Activated CD8-positive, alpha-beta T cell treated with anti-CD3 and anti-CD28 coated beads, Interleukin-2, amount 10 ng/mL, durations not matched to agents 7 days and 5 days (primary cell): ENCODE measurements at places on chromosomes 13 and 19.
A peak's percentile ranks its signal among the peaks of the same experiment; 100 is the strongest.

DNA sequence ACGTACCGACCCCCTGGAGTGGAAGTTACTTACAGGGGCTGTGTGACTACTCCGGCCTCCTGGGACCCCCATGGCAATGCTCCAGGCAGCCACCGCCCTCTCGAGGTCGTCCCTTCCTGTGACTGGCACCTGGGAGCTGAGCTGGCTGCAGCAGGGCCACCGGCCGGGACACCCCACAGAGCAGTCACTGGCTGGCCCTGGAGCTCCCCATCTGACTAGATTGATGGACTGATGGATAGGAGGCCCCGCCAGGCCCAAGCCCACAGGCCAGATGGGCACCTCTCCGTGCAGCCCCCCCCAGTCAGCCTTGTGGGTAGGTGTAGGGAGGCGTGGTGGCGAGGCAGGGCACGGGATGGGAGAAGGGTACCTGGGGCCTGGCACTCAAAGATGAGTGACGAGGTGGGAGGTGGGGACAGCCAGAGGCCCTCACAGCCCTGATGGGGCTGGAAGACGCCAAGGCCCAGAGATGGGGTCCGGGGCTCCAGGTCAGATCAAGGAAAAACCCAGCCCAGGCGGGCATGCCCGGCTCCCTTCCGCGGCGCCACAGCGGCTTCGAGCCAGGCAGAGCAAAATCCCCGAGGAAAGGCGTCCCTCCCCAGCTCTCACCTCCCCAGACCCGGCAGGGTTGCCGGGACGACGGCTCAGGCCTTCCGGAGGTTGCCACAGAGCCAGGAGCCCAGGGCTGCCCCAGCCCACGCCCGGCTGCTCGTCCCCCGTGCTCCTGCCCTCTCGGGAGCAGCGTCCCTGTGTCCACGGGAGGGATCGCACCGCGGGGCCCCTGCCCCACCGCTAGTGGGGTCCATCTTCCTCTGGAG lies 8.4 kb downstream of the SLC39A3 start:
- peaks cover 9% of the 10 kb centered on the region for H3K4me1 ChIP-seq
- H3K27ac ChIP-seq: no peak overlapping the region
- peaks cover 3% of the 10 kb centered on the region for H3K27me3 ChIP-seq
- DNase-seq: no peak
- H3K36me3 ChIP-seq: peaks cover 19% of the 10 kb centered on the region

- peaks cover 2% of the 10 kb centered on the region for H3K27me3 ChIP-seq
- peaks cover 45% of the 10 kb centered on the region for H3K4me1 ChIP-seq
- peaks cover 19% of the 10 kb centered on the region for H3K36me3 ChIP-seq
- peak overlapping the region; percentile 7 for H3K4me3 ChIP-seq
- DNase-seq: no peak
Observed at GRCh38 chr13:73622381-73622780, 511.8 kb downstream of the KLF12 start.

DNA sequence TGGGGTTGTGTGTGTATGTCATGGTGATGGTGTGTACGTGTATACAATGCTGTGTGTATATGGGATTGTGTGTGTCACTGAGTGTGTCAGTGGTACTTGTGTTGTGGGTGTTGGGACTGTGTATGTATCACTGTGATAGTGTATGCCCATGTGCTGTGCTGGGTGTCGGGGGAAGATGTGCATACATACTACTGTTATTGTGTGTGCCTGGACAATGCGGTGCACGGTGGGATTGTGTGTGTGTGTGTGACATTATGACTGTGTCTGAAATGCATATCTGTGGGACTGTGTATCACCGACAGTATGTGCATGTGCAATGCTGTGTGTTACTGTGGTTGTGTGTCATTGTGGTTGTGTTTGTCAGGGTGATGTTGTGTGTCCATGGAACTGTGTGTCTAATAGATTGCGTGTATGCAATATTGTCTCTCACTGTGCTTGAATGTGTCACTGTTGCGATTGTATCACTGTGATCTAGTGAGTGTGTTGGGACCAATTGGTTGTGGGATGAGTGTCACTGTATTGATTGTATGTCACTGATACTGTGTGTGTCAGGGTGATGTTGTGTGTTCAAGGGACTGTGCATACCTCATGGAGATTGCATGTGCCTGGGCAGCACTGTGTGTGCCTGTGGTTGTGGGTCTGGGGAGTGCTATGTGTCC lies 11.0 kb upstream of the BBC3 start:
- H3K4me1 ChIP-seq: peaks cover 42% of the 10 kb centered on the region
- no peak for DNase-seq

DNA sequence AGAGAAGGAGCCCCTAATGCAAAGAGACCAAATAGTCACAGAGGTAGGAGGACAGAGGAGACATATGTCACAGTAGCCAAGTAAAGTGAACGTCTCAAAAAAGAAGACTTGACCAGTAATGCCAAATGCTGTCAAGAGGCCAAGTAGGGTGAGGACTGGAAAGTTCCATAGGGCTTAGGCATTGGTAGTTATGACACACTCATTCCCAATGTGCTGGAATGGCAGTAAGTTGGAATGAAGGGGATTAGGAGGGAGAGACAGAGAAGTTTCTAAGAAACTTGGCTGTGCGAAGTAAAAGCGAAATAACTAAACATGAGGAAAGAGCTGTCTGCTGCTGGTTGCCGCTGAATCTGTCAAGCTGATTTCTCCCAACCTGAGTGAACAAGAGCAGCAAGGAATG lies 14.9 kb upstream of the FRY start:
- no peak for DNase-seq
- no peaks in the 10 kb centered on the region for H3K4me1 ChIP-seq
- peaks cover 5% of the 10 kb centered on the region for H3K27me3 ChIP-seq
- H3K27ac ChIP-seq: no peak overlapping the region
- no peaks in the 10 kb centered on the region for H3K36me3 ChIP-seq
- H3K4me3 ChIP-seq: no peak overlapping the region

DNA sequence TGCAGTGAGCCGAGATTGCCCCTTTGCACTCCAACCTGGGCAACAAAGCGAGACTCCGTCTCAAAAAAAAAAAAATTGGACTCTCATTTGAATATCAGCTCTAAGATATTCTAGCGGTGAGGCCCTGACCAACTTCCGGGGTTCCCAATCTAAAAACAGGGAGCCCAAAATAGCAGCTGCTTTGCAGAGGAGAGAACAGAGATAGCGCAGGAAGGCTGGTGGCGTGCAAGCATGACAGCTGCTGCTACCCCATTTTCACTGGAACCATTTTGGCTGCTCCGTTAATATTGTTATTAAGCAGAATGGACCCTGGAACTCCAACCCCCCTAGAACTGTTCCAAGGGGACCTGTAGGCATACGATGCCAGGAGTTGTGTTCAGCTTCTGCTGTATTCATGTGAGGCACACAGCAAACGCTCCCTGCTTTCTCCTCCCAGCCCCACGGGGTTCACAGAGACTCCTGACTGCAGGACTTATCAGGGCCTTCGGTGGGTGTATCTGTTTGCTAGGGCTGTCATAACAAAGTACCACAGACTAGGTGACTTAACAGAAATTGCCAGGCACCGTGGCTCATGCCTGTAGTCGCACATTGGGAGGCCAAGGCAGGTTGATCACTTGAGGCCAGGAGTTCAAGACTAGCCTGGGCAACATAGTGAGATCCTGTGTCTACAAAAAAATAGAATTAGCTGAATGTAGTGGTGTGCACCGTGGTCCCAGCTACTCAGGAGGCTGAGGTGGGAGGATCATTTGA lies 11.5 kb downstream of the STXBP2 start:
- no peak overlapping the region for H3K4me3 ChIP-seq
- no peak overlapping the region for H3K27ac ChIP-seq
- peaks cover 12% of the 10 kb centered on the region for H3K4me1 ChIP-seq
- H3K36me3 ChIP-seq: peaks cover 12% of the 10 kb centered on the region

- no peaks in the 10 kb centered on the region for H3K4me1 ChIP-seq
- no peak overlapping the region for H3K27ac ChIP-seq
- H3K27me3 ChIP-seq: peaks cover 18% of the 10 kb centered on the region
Observed at GRCh38 chr13:26811581-26811980, 51.0 kb upstream of the GPR12 start.
